ENCODE measurements at places on chromosomes 2 and 18.

DNA sequence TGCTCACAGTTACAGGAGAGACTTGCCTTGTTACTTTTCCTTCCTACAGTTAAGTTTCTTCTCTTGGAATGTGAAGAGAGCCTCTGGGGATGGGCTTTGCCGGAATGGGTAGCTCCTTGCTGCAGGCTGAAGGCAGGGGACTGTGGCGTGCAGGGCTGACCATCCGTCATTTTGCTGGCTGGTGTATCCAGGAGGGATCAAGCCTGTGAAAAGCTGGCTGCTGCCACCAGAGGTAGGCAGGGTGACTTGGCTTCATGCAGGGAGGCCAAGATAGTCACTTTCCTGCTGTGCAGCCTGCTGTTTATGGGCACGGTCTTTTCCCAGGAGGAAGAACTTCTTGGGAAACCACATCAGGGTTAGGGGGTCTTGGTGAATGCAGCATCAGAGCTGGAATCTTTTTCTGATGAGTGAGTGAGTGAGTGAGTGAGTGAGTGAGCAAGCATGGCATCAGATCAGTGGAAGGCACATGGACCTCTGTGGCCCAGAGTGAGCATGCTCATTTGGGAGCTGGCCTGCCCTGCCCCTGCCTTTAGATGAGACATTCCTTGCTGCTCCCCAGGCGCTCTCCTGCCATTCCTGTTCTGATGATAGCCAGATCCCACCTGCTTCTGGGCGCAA is 33.0 kb downstream of the FHOD3 start:
- DNase-seq = no peak

GRCh38 chr2:71299507-71299906 is 32.1 kb upstream of the ZNF638 start:
- no peak for DNase-seq

GRCh38 chr18:70132999-70133398 is 72.5 kb downstream of the RTTN start:
- no peak for DNase-seq

DNA sequence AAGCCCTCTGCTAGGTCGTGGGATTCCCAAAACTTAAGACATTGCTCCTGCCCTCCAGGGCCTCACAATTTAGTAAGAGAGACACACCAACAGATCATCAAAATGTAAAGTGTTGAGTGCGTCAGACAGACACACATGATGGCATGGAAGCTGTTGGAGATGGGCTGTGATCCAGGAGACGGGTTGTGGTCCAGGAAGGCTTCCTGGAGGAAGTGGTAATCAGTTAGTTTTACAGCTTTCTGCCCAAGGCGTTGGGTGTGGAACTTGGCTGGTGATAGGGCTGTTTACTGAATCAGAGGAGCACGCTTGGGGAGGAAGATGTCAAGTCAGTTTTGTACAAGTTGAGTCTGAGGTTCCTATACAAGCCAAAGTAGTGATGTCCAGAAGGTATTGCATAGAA is 24.0 kb upstream of the GLI2 start:
- DNase-seq = no peak
